ENCODE measurements at places on chromosomes 2 and 18.

- H3K4me3 ChIP-seq = no peak overlapping the region
- peaks cover 9% of the 10 kb centered on the region for H3K4me1 ChIP-seq
- peaks cover 5% of the 10 kb centered on the region for H3K36me3 ChIP-seq
These were observed 44.7 kb downstream of the TANC1 start for GRCh38 chr2:159013103-159013502.

- peaks cover 19% of the 10 kb centered on the region for H3K27me3 ChIP-seq
- no peak for DNase-seq
- H3K36me3 ChIP-seq = no peaks in the 10 kb centered on the region
- H3K4me1 ChIP-seq = peaks cover 2% of the 10 kb centered on the region
- no peak overlapping the region for H3K4me3 ChIP-seq
- no peak overlapping the region for H3K27ac ChIP-seq
These were observed 44.2 kb upstream of the CTDP1 start for GRCh38 chr18:79635427-79635726.

- peaks cover 30% of the 10 kb centered on the region for H3K4me1 ChIP-seq
- H3K36me3 ChIP-seq = no peaks in the 10 kb centered on the region
- no peak for DNase-seq
- H3K27ac ChIP-seq = no peak overlapping the region
These were observed 16.8 kb downstream of the DBI start for GRCh38 chr2:119383410-119384140.

GRCh38 chr2:230614913-230615332 lies 97.7 kb upstream of the CAB39 start:
- H3K4me1 ChIP-seq = peaks cover 3% of the 10 kb centered on the region
- no peak for DNase-seq
- no peak overlapping the region for H3K27ac ChIP-seq
- no peak overlapping the region for H3K4me3 ChIP-seq
- H3K36me3 ChIP-seq = no peaks in the 10 kb centered on the region
- no peaks in the 10 kb centered on the region for H3K27me3 ChIP-seq

- H3K4me1 ChIP-seq = no peaks in the 10 kb centered on the region
- H3K4me3 ChIP-seq = no peak overlapping the region
These were observed 250.0 kb downstream of the SOX11 start for GRCh38 chr2:5942204-5942603.

GRCh38 chr18:65748321-65748720 lies 2.5 kb upstream of the CDH7 start:
- H3K27ac ChIP-seq = no peak overlapping the region
- no peaks in the 10 kb centered on the region for H3K36me3 ChIP-seq
- H3K4me1 ChIP-seq = peaks cover 10% of the 10 kb centered on the region
- H3K4me3 ChIP-seq = no peak overlapping the region
- no peak for DNase-seq

GRCh38 chr2:109226128-109226527 lies 97.1 kb downstream of the SH3RF3 start:
- H3K4me1 ChIP-seq = peaks cover 5% of the 10 kb centered on the region
- no peak overlapping the region for H3K4me3 ChIP-seq
- H3K36me3 ChIP-seq = no peaks in the 10 kb centered on the region
- H3K27ac ChIP-seq = no peak overlapping the region
- no peak for DNase-seq

GRCh38 chr2:64946769-64947247 lies 42.4 kb upstream of the SLC1A4 start:
- DNase-seq = no peak
- H3K4me1 ChIP-seq = peaks cover 74% of the 10 kb centered on the region
- no peaks in the 10 kb centered on the region for H3K36me3 ChIP-seq

- no peak overlapping the region for H3K4me3 ChIP-seq
- no peaks in the 10 kb centered on the region for H3K36me3 ChIP-seq
- H3K4me1 ChIP-seq = peaks cover 4% of the 10 kb centered on the region
- no peak for DNase-seq
- no peaks in the 10 kb centered on the region for H3K27me3 ChIP-seq
These were observed 164.2 kb downstream of the C1D start for GRCh38 chr2:67898595-67898994.

DNA sequence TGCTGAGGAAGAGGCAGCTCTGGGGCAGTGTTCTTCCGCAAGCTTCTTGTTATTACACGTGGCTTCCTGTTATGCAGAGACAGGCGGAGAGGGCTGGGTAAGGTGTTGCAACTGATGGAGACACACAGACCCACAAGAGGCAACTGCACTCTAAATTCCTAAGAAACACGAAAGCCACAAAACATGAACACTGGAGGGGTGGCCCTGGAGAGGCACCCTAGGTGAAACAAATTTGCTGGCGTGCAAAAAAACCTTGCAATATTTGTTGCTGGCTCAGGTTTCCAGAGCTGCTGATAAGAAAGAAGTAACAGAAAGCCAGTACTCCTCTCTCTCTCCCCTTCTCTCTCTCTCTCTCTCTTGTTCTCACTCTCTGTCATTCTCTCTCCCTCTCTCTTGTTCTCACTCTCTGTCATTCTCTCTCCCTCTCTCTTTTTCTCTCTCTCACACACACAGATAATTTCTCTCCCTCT lies 31.8 kb downstream of the ARHGAP25 start:
- no peaks in the 10 kb centered on the region for H3K36me3 ChIP-seq
- H3K27ac ChIP-seq = no peak overlapping the region
- peaks cover 38% of the 10 kb centered on the region for H3K4me1 ChIP-seq
- H3K27me3 ChIP-seq = no peaks in the 10 kb centered on the region

GRCh38 chr2:102350137-102350793 lies 5.3 kb upstream of the IL18R1 start:
- H3K27me3 ChIP-seq = no peaks in the 10 kb centered on the region
- peaks cover 1% of the 10 kb centered on the region for H3K4me1 ChIP-seq
- no peaks in the 10 kb centered on the region for H3K36me3 ChIP-seq
- no peak overlapping the region for H3K27ac ChIP-seq
- no peak for DNase-seq

GRCh38 chr2:25340181-25340921 lies 1.4 kb downstream of the DNMT3A start:
- H3K4me3 ChIP-seq = peak overlapping the region; percentile 80
- H3K36me3 ChIP-seq = no peaks in the 10 kb centered on the region
- H3K27ac ChIP-seq = peak overlapping the region; percentile 56
- no peak for DNase-seq

GRCh38 chr2:55901941-55902340 lies 21.6 kb downstream of the EFEMP1 start:
- no peaks in the 10 kb centered on the region for H3K27me3 ChIP-seq
- no peaks in the 10 kb centered on the region for H3K36me3 ChIP-seq
- peak overlapping the region; percentile 56 for H3K27ac ChIP-seq
- no peak overlapping the region for H3K4me3 ChIP-seq

DNA sequence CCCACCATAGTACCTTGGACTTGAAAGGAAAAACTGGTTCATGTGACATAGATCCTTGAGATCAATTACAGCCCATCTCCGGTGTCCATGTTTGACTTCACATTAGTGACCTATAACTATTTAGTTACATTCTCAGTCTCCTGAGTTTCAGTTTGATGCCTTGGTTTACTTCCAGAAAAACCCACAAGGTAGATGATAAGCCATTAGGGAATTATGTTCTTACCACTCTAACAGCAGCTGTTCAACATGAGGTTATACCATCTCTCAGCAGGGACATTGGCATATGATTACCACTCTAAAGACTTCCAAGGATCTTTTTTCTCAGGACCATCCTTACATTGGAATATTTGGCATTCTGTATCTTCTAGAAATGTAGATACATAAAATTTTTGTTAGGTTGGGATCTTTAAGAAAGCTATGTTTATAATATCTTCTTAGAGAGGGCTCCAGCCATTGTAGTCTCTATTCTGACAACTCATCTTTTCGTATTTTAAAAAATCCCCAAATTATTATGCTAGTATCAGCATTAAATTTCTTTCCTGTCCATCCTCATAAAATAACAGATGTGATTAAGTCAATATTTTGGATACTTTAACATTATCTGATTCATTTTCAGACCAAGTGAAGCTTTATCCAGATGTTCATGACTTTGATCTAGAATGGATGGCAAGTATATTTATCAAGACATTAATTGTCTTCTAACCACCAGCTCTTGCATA lies 258.9 kb downstream of the RDH14 start:
- peaks cover 24% of the 10 kb centered on the region for H3K4me1 ChIP-seq
- DNase-seq = no peak
- H3K27ac ChIP-seq = no peak overlapping the region

DNA sequence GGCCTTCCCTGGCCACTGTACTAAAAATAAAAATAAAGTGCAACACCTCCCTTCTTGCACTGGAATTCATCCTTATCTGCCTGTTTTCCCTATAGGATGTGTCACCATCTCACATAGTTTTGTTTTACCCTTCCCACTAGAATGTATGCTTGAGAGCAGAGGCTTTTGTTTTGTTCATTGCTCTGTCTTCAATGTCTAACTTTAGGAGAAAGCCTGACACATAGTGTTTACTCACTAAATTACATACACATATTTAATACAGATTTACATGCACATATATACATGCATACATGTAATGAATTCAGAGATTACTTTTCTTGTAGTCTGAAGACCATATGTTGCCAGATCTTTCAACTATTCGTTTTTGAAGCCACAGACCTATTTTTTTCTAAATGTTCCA lies 23.0 kb downstream of the CD302 start:
- DNase-seq = no peak
- H3K27ac ChIP-seq = no peak overlapping the region
- H3K27me3 ChIP-seq = no peaks in the 10 kb centered on the region
- H3K4me3 ChIP-seq = no peak overlapping the region

DNA sequence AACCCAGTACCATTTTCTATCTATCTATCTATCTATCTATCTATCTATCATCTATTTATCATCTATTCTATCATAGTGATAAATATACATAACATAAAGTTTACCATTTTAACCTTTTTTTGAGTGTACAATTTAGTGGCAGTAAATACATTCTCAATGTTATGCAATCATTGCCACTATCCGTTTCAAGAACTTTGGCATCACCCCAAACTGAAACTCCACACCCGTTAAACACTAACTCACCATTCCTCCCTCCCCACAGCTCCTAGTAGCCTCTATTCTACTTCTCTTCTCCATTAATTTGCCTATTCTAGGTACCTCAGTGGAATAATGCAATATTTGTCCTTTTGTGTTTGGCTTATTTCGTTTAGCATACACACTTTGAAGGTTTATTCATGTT lies 82.5 kb upstream of the KCNE4 start:
- no peak overlapping the region for H3K4me3 ChIP-seq
- no peak for DNase-seq
- H3K4me1 ChIP-seq = no peaks in the 10 kb centered on the region
- H3K27ac ChIP-seq = no peak overlapping the region

Measured in suprapubic skin (tissue), 4 donors.